Stimulated activated CD8-positive, alpha-beta memory T cell treated with anti-CD3 and anti-CD28 coated beads, Interleukin-4, amount 100 ng/mL, for 24 hours (primary cell): ENCODE measurements at places on chromosomes 7 and 10.

- no peak for DNase-seq
Measured at GRCh38 chr7:68474661-68475216, 1123.5 kb upstream of the AUTS2 start.

DNA sequence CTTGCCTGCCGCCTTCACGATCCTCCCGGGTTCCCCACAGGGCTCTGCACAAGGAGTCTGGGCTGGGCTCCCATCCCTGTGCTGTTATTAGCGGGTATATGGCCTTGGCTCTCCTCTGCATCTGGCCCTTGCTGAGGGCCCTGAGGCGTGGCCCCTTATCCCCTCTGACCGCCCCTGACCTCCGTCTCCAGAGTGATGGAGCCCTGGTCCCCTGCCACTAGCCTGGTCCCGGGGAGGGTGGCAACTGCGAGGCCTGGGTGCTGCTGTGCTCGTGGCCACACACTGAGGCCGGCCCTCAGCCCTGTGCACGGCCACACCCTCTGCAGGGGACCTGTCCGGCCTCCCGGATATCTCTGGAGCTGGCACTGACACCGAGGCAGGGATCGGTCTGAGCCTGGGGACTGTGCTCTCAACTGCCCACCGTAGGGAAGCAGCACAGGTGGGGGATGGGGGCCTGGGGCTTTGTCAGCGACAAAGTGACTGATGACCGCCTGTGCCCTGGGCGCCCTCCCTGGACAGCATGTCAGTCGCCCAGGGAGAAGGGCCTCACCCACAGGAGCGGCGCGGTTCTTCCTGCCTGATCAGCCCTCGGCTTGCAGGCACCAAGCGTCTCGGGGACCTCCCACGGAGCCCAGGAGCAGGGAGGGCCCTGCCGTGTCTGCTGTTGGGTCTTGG, 72.4 kb downstream of the NKX6-2 start:
- no peak for DNase-seq

DNA sequence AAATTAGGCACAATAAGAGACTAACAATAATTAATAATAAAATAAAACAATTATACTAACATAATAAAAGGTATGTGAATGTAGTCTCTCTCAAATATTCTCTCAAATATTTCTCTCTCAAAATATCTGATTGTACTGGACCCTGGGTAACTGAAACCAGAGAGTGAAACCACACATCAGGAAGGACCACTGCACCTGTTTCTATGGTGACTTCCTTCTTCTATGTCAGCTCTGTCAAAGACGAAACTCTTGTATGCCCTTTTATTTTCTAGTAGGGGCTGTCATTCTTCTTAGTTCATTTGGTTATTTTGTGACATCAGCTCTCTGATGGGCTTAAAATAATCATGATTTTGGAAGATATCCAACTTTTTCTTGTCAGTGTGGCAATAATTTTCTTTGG, 428.0 kb upstream of the TPK1 start:
- DNase-seq = no peak

DNA sequence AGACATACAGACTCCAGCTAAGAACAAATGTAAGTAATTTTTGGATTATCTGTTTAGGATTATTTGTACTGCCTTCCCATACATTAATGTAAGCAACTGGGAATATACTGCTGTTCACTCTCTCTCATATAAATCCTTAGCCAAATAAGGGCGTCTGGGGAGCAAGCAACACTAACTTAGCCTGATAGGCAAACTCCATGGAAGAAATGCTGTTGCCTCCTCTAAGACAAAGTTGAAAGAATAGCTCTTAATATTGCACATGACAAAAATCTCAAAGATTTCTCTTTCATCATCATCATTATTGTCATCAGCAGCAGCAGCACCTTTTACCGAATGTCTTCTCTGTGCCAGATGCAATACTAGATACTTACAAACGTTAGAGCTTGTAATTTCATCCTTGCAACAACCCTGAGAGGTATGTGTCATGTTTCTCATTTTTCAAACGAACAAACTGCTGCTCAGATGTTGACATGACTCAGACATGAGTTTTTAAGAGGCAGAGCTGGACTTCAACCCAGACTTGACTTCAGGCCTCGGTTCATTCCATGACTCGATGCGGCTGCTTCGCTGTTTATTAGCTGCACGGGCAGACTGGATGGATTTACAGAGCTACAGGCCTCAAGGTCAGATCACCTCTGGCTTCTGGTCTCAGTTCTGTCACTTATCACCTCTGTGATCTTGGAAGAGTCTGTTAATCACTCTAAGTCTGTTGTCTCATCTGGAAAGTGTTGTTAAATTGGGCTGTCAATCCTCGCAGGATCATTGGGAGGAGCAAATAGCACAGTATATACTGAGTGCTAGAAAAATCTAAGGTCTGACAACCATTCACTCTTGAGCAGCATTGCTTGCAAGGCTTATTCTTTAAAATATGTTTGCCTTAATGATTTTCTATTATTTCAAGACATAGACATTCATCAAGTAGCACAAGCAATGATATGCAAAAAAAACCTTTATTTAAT, 126.3 kb upstream of the CELF2 start:
- no peak for DNase-seq

GRCh38 chr10:103089493-103089892, 103.6 kb downstream of the NT5C2 start:
- DNase-seq = no peak

GRCh38 chr7:47382200-47382599, 199.7 kb downstream of the TNS3 start:
- no peak for DNase-seq

GRCh38 chr7:77313085-77313484, 103.1 kb downstream of the GSAP start:
- no peak for DNase-seq

DNA sequence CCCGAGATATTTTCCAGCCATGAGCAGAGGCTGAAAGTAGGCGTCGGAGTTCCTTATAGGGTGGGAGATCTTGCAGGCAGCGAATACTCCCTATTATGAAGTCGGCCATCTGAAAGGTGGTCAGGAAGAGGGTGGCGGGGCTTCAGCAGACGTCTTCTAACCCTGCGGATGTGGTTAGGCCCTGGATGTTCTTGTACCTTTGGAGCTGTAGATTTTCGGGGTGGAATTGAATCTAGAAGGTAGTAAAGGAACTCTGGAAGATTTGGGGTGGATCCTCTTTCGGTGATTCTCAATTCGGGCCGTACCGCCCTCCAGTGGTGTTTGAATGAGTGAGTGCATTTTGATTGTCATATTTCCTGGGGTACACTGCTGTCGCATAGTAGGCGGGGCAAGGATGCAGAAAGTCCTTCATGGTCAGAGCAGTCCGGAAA, 635 bp downstream of the NUP205 start:
- peak; percentile 10 for DNase-seq

DNA sequence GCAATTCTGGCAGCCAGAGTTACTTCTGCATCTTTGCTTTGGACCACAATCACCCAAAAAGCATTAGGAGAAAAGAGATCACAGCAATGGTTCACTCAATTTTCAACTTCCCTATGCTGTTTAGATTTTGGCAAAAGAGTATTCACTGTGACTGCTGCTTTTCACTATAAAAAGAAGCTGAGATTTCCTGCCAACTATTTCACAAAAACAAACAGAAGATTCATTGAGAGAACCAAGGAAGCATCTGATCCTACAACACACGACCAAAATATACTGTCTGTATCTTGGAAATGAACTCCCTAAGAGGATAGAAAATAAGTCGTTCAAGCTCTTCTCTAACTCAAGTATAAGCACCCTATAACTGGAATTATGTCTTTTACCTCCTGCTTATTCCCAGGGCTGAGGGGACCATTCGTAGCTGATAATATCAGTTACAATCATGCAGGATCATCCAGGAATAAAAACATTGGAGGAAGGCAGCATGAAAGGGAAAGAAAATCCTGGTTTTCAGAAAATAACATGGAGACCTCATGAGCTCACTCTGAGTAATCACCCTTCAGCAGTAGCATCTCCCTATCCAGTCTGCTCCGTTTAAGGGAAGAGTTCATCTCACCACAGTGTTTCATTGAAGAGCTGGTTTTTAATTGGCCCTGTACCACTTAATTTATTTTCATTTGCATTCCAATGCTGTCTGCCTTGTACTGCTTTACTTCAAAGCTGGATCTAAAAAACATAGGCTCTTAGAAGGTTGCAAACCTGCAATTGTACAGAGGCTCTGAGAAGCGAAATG, 256.2 kb downstream of the PAXIP1 start:
- DNase-seq = no peak

- DNase-seq = no peak
Measured at GRCh38 chr10:32386623-32387260, 39.8 kb upstream of the EPC1 start.

GRCh38 chr7:27453702-27454405, 208.8 kb downstream of the HIBADH start:
- no peak for DNase-seq

- no peak for DNase-seq
Measured at GRCh38 chr7:129796186-129796775, 156.5 kb downstream of the UBE2H start.

- DNase-seq = no peak
Measured at GRCh38 chr7:157675427-157675927, 338.7 kb downstream of the DNAJB6 start.

- no peak for DNase-seq
Measured at GRCh38 chr7:142868986-142869415, 14.1 kb downstream of the EPHB6 start.

DNA sequence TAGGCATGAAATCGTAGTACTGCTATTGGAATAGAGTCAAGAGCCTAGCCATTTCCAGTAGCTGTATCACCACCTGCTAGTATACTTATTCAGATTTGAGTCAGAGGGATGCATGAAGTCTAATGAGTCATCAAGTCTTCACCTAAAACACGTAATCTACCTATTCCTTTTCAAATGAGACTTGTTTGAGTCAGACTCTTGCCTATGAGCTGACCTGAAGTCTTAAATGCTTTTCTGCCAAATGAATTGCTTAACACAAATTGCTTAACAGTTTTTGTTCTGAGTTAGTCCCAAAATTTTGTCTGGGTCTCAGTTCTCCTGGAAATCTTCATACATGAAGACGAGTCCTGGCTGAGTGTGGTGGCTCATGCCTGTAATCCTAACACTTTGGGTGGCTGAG, 165.2 kb downstream of the GNAT3 start:
- DNase-seq = no peak

DNA sequence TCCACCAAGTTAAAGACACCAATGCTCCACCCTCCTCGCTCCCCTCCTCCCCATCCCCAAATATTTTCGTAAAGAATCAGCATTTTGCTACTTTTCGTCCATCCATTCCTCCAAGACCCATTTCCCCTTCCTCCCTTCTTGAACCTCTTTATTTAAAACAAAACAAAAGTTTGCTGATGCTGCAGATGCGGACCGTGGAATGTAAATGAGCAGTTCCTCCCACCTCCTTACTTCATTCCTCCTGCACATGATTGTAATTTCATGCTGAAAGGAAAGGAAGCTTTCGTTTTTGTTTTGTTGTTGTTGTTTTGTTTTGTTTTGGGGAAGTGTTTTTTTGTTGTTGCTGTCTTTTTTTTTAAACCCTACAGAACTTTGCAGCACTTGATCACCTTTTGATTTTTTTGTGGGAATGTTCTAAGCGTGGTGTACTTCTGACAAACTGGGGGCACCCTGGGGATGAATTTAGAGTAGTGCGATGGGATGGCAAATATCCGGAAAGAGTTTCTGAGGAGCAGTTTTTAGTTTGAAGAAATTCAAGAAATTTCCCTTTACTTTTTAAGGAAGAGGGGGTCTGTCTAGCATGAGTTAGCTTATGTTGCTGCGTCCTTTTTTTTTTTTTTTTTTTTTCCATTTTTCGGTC, 177.3 kb downstream of the TCF7L2 start:
- DNase-seq = no peak

- DNase-seq = no peak
Measured at GRCh38 chr7:105985672-105986215, 22.7 kb downstream of the CDHR3 start.

DNA sequence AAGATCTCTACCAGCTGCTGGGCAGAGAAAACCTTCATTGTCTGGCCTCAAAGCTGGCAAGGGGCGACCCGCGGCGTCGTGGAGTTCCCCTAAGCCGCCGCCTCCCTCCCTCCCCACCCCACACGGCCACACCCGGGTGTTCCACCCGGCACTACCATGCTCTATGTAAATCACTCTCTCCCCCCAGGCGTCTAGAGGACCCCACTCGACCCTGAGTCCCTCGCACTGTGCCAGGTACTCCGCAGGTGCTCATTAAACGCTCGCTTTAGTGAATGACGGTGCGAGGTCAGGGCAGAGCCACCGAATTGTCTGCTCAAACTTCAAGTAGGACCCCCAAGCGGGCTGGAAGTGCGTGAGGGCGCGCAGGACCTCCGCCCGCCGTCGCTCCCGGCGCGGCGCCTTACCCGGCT, 628 bp downstream of the PARP12 start:
- peak; percentile 27 for DNase-seq

DNA sequence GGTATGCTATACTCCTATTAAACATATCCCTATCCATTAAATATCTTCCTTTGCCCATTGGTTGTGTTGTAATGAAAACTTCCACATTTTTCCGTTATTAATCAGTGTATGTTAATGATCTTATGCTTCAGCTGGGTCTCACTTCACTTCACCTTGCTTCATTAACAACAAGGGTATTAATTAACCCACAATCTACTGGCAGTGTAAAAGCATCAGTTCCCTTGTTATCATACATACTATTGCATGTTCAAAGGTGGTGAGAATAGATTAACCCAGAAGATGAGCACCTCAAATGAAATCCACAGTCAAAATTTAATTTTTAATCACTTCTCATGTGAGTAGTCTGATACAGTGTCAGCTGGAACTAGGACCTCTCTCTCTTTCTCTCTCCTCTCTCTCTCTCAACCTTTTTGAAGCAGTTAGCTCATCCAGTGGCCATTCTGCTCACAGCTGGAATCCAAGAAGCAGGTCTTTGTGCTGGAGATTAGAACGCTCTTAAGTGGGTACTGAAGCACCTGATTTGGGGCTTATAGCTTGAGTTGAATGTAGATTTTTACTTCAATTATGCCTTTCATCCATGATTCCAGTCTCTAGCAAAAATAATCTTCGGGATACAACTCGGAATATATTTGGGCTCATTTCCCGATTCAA, 172.3 kb downstream of the RAPGEF5 start:
- DNase-seq = no peak

DNA sequence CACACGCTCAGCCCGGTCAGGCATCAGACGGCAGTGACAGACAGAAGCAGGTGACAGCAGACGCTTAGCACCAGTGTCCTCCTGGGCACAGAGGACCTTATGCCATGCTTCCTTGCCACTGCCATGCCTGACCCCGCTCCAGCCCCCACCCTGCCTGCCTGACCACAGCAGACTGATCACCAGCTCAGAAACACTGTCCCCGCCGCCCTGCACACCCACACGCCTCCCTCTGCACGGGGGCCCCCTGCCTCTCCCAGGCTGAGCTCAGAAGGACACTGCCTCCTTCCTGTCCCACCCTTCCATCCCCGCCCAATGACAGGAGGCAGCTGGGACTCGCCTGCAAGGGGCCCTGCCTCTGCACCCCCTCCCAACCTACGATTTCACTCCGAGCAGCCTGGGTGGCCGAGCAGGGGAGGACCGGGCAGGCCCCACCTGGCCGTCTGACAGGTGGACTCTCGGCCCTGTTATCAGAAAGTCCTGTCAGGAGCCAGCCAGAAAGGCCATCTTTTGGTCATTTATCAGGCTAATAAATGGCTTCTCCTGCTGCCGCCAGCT, 183.4 kb downstream of the ELFN1 start:
- DNase-seq = no peak

GRCh38 chr10:83274088-83274487, 865.2 kb upstream of the GHITM start:
- no peak for DNase-seq
